ENCODE measurements at places on chromosomes 3 and 15.

DNA sequence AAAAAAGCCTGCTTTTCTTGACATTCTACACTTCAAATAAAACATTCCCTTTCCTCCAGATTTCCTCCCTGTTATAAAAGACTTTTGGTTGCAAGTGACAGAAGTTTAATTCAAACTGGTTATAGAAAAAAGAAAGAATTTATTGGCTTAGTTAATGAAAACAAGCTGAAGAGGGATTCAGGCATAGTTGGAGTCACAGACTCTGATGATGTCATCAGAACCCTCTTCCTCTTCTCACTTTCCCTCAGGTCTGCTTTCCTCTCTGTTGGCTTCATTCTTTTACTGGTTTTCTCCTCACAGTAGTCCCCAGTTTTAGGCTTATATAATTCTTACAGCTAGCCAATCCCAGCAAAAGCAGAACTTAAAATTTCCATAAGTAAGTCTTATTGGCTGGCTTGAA, 32.0 kb upstream of the MBNL1 start:
- no peak for DNase-seq

DNA sequence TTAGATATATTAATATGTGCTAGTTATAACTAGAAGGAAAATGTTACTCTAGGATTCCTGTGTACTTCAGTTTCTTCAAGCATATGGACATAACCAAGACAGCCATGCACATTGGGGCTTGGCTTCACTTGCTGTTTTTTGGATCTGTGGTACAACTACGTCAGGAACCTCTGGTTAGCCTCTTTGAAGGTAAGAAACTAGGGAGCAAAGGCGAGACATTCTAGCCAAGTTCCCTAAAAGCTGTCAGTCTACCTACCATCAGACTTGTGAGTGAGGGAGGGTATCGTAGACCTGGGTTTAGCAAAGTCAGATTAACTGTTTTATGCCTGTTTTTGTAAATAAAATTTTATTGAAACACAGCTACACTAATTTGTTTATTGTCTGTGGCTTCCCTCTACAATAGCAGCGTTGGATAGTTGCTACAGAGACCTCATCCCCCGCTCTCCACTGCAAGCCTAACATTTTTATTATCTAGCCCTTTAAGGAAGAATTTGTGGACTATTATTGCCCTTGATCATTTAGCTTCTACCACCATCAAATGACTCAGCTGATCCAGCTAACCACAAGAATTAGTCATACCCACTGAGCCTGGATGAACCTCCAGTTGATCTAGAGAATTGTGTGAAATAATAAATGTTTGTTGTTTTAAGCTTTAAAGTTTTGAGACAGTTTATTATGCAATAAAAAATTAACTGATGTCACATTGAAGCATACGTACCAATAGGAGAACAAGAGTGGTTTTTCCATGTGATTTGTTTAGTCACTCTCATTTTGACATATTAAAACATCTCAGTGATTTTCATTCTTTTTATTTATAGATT, 58.1 kb downstream of the RSRC1 start:
- DNase-seq: no peak

GRCh38 chr3:173930251-173930650, 532.7 kb downstream of the NLGN1 start:
- DNase-seq: no peak

DNA sequence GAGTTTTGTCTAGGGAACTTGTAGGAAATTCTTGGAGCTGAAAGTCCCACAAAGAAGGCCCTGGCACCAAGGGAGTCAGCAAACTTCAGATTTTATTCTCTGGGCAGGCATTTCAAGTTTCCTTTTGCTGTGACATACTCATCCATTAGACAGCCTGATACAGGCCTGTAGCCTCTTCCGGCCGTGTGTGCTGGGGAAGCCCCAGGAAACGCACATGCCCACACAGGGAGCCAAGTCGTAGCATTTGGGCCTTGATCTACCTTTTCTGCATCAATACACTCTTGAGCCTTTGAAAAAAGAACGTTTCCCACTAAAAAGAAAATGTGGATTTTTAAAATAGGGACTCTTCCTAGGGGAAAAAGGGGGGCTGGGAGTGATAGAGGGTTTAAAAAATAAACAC, 15.0 kb downstream of the TIGIT start:
- DNase-seq: no peak

GRCh38 chr3:11055496-11055895, 62.9 kb downstream of the SLC6A1 start:
- no peak for DNase-seq

DNA sequence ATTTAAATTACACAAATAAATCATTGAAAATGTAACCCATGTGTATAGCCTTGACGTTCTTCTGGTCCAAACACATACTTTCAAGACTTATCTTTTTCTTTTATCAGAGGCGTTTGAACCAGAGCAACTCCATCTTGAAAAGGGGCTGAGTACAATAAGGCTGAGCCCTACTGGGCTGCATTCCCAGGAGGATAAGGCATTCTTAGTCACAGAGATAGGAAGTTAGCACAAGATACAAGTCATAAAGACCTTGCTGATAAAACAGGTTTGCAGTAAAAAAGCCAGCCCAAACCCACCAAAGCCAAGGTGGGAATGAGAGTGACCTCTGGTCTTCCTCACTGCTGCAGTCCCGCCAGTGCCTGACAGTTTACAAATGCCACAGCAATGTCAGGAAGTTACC, 101.0 kb upstream of the IGSF10 start:
- DNase-seq: no peak

GRCh38 chr3:149376718-149377407, 586 bp downstream of the TM4SF1 start:
- DNase-seq: no peak

- peak; percentile 98 for DNase-seq
Measured at GRCh38 chr3:115713284-115713683, 90.0 kb downstream of the GAP43 start.

- no peak for DNase-seq
Measured at GRCh38 chr15:91887921-91888373, 34.4 kb downstream of the SLCO3A1 start.

- DNase-seq: no peak
Measured at GRCh38 chr15:98953968-98954367, 53.6 kb downstream of the PGPEP1L start.

- DNase-seq: no peak
Measured at GRCh38 chr3:145175626-145176025, 985.4 kb downstream of the PLOD2 start.

- no peak for DNase-seq
Measured at GRCh38 chr3:133940536-133940935, 44.9 kb upstream of the RAB6B start.

DNA sequence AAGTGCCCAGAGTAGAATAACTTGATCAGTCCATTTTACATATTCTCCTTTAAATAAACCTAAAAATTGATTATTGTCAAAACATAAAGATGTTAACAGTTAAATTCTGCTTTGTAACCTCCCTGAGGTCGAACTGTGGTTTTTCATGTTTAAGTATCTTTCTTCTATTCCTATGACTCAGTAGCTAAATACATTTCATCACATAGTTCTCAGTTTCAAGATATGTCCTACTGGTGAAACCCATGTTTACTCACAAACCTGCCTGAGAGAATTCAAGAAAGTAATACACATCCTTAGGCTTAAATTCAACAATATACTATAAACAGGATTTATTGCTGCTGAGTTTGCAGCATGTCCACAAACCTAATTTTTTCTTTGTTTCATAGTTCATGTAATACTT, 692.9 kb downstream of the ZPLD1 start:
- DNase-seq: no peak

GRCh38 chr15:77759896-77760592, 127.3 kb upstream of the LINGO1 start:
- no peak for DNase-seq

DNA sequence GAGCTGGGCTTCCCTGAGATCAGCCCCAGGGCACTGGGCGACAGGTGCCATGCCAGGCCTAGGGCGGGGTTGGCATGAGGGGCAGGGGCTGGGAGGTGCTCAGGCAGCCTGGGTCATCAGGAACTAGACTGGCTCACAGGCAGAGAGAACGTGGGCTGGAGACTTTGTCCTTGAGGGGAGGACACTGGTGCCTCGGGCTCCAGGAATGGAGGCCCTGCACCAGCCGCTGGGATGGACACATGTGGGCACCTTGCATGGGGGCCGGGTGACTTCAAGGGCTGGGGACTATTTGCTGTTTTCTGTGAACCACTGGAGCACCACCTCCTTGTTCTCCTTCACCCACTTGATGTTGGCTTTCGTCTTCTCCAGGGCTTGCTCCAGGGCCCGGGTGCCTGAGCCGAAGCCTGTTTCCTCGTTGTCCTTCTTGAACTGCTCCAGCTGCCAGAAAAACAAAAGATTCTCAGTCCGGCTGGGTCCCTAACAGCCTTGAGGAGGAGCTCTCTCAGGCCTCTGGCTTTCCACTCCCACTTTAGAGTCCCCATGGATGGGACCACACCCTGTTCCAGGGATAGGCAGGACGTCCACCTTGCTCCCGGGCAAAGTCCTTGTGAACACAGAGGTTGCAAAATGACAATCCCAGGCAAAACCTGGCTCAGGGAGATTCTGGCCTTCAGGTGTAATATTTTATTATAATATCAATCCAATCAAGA, 9.1 kb downstream of the MESP2 start:
- DNase-seq: no peak

DNA sequence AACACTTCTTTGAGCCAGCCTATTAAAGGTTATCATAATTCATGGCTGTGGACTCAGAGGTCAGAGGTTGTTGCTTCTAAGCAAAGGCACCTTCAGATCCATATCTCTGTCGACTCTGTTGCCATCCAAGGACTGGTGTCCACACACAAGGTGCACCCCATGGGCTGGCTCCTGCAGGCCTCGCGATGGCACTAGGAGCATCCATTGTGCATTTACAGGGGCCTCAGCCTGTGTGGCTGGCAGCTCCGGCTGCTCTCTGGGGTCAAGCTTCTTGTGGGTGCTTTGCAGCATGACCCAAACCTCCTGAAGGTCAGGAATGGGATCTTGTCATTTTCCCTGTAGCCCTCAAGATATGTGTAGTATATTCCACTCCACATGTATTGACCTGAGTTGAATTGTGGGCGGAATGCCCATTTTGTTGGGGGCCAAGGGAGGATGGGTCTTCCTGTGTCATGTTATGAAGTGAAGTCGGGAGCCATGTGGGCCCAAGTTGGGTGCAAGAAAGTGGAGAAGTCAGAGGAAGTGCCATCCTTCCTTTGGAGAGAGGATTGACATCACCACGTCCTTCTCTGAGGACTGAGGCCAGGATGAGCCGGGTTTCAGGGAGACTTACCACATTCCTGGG, 43.9 kb downstream of the CHDH start:
- DNase-seq: no peak

- DNase-seq: no peak
Measured at GRCh38 chr3:77526573-77527113, 486.7 kb downstream of the ROBO2 start.

- DNase-seq: no peak
Measured at GRCh38 chr3:174270841-174271240, 588.3 kb upstream of the NAALADL2 start.

GRCh38 chr3:105375750-105376511, 9.2 kb downstream of the ALCAM start:
- DNase-seq: no peak

GRCh38 chr15:68354923-68355322, 77.0 kb downstream of the ITGA11 start:
- no peak for DNase-seq

GRCh38 chr3:125067225-125067624, 11.4 kb upstream of the HEG1 start:
- DNase-seq: no peak

DNA sequence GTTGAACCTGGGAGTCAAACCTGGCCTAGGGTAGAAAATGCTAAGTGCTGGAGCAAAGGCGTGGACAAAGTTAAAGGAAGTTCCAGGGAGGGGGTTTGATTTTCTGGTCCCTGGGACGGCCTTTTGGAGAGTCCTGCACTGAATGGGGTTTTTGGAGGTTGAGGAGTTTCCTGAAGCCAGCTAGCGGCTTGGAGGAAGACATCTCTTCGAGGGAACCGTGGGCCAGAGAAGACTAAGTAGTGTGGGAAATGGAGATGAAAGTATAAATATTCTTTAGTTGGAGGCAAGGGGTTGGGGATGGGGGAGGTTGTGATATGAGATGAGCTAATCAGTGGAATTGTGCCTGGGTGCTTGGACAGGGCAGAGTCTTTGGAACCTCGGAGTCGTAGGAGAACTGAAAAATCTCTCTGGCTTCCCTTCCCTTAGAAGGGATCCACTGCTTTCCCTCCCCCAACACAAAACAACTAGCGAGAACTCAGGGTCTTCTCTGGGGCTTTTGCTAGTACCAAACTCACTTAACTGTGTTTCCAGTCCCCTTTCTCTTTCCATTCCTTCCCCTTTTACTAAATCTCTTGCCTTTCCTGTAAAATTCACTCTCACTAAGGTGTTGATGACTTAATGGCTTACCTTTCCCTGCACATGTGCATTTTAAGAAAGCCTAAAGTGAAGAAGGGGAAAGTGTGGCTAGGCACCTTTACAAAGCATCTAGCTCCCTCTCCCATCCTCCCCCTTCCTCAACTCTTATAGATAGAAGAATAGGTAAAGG, 1.0 kb downstream of the LPP start:
- DNase-seq: no peak

DNA sequence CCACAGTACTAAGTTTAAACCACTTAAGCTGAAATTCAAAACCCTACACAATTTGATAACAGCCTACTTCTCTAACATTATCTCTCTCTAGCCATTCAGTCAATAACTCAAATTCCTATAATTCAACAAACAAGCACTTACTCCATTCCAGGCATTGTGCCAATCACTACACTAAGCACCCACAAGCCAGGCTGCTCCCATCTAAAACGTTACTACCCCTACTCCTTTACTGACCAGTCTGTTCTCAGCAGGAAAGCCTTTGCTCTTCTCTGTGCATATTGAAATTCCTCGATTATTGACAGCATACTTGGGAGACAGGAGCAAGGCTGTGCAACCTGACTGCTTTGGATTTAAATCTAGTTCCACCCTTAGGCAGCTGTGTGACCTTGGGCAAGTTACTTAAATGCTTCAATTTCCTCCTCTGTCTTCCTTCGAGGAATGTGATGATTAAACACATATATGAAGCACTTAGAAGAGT, 177.2 kb upstream of the THBS1 start:
- peak; percentile 64 for DNase-seq

DNA sequence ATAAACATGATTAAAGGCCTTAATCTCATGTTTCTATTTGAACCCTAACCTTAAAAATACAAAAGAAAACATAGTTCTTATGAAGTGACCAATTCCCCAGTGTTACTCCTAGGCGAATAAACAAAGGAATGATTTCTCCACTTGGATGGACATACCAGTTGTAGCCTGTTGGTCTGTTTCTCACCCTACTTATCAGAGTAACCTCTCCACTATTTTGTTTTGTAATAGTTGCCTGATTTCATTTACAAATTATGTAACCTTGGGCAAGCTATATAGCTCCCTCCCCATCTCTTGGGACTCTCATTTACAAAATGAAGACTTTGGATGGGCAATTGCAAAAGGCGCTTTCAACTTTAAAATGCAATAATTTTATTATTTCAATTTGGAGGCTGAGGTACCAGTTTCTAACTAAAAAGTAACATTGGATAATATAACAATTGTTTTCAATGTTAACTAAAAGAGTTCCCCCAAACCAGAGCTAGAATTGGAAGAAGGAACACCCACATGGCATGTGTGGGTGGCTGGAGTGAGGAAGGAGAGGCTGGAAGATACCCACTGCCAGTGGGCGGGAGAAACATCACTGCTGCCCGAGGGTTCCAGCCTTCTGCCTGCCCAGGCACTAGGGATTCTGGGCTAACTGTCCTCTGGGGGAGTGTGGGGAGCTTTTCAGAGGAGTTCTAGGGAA, 74.2 kb downstream of the RFTN1 start:
- DNase-seq: no peak
